ENCODE measurements at places on chromosomes 1 and 21.

DNA sequence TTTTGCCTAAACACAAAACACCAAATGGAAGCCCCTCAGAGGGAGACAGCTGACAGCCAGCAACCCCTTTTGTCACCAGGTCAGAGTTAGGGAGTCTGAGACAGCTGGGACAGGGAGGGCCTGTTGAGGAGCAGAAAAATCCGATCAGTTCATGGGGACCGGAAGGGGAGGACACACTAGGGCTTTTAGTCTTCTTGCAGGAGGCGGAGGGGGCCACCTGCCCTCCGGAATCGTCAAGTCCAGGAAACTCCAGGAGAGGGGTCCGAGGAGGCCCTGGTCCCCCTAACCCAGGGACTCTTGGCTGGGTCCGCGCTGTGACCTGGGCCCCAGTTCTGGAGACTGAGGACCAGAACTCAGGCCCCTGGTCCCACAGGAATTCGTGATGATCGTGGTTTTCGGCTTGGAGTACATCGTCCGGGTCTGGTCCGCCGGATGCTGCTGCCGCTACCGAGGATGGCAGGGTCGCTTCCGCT, 34.2 kb downstream of the KCNQ4 start:
- no peak for DNase-seq

GRCh38 chr1:240691909-240692705, 80.2 kb upstream of the GREM2 start:
- DNase-seq, result peak; percentile 10

DNA sequence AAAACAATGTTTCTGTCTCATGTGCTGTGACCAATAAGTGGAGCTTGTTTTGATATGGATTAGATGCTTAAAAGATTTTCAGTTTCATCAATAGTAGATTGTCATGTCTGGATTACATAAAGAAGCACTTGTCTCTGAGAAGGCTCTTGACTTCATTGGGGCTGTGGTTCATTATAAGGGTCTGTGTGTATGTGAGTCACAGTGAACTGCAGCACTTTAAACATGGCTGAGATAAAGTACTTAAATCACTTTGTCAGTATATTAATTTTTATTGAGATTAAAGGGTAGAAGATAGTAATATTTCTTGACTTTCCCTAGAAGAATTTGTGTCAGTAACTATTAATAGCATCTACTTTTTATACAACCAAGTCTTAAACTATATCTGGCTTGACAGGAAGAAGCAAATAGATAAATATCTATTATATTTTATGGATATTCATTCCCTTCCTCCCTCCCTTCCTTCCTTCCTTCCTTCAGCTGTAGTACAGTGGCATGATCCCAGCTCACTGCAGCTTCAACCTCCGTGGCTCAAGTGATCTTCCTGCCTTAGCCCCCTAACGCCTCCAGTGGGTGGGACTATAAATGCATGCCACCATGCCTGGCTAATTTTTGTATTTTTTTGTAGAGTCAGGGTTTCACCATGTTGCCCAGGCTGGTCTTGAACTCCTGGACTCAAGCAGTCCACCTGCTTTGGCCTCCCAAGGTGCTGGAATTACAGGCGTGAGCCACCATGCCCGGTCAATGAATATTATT, 48.8 kb downstream of the ZFYVE9 start:
- peak; percentile 20 for DNase-seq

GRCh38 chr1:1080122-1080757, 6.1 kb upstream of the RNF223 start:
- peak; percentile 77 for DNase-seq

GRCh38 chr21:40120940-40121575, 253.8 kb downstream of the PCP4 start:
- DNase-seq, result no peak

GRCh38 chr1:59266927-59267293, 30.0 kb upstream of the FGGY start:
- no peak for DNase-seq

DNA sequence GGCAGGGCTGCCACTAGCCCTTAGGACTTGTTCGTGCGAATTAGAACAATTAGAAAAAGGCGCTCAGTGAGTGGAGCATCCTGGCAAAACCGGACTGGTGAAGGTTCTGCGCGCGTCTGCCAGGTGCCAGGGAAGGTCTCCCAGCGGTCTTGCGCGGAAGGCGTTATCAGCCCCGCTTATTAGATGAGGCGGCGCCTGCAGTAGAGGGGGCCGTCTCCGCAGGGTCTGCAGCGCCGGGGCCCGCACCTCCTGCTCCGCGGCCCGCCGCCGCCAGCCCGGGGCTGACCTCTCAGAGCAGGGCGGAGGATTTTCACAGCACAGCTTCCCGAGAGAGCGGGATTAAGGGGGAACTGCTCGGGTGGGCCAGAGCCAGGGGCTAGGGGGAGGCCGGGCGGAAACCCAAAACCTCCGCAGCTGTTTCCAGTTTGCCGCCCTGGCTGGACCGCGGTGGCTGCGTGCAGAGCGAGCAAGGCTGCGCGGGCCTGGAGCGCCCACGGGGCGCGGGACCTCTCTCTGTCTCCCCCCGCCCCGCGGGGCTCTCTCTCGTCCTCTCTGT, 155.2 kb downstream of the FOXD2 start:
- DNase-seq, result no peak

Data from lung microvascular endothelial cell (primary cell).